HuH-7 (cell line): ENCODE measurements at places on chromosomes 12 and 14.

DNA sequence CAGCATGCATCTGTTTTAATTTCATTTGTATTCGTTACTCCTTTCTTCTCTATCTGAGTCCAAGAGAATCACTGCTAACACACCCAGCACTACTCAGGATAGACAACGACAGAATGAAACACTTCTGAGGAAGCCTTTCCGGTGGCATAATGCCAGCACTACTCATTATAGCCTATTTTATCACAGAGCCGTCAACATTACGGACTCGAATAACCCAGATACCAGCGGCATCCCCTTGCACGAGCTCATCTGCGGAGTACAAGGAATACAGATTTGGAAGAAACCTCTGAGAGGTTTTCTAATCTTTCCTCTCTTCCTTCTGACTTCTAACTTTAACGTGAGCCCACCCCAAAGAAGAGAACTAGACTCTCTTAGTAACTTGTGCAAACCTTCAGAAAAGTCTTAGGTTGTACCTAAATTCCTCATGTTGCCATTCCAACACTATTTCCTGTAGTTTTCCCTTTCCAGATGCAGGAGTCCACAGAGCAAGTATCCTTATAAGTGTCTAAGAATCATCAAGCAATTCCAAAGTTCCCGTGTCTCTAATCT is 248.1 kb downstream of the APAF1 start:
- DNase-seq = no peak

DNA sequence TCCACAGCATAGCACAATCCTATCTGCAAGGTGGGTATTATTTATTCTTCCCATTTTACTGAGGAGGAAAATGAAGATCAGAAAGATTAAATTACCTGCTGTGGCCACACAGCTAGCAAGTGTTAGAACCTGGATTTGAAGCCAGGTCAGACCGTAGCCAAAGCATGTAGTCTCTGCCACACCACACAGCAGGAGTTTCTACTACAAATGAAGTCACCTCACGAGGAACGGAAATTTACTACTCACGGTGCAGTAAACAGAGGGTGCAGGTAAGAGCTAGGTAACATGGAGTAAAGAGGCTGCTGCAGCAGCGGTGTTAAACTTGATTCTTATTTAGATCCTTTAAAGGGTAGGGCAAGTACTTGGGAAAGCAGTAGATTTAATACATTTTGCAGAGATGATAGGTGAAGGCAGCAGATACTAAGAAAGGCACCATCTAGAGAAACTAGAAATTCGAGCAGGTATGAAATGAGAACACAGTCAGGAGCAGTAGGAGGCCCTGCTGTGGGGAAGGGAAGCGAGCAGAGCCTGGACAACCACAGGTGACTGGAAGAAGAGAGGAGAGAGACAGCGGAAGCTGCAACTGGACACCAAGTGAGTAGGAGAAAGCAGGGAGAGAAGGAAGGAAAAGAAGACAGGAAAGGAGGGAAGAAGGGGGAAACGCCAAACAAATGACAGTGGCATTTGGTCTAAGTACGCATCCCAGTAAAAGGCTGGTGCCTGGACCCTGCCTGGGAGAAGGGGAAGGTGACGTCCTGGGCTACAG is 21.5 kb downstream of the SPTB start:
- no peak for DNase-seq

- DNase-seq = no peak
Observed at GRCh38 chr12:124720004-124720680, 143.5 kb downstream of the SCARB1 start.

- peak; percentile 79 for DNase-seq
Observed at GRCh38 chr12:51823875-51824565, 24.5 kb downstream of the FIGNL2 start.

GRCh38 chr12:51390457-51390856 is 749 bp downstream of the GALNT6 start:
- DNase-seq = no peak

GRCh38 chr12:130945786-130946492 is 7.8 kb upstream of the ADGRD1 start:
- DNase-seq = no peak

DNA sequence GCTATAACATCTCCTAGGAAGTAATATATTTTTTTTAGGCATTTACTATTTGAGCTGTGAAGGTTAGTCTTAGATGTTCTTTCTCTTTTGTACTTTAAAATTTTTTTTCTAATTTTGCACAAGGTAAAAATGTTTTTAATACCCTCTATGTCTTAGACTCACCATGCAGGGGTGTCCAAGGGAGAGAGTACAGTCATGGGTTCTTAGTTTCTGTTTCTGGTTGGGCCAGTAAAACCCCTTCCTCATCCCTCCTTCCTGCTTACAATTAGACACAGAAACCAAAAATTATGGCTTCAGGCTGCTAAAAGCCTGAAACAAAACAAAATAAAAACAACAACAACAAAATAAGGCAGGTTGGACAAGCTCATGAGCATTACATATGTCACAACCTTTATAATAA is 193.0 kb downstream of the SYT1 start:
- DNase-seq = no peak

DNA sequence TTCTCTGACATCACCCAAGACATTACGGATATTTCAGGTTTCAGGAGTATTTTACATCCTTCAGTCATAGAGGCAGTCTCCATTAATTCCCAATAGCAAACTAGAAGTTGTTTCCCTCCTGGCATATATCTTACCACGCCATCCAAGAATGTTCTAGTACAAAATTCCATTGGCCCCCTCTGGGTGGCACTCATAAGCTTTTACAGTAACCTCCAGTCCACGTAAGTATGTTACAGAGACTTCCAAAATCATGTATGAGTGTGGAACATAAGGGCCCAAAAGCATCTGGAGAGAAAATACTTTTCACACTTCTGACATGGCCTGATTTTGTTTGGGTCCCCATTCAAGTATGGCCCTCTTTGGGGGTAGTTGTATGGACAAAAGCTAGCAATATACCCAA is 58.1 kb upstream of the DHRS4 start:
- no peak for DNase-seq

DNA sequence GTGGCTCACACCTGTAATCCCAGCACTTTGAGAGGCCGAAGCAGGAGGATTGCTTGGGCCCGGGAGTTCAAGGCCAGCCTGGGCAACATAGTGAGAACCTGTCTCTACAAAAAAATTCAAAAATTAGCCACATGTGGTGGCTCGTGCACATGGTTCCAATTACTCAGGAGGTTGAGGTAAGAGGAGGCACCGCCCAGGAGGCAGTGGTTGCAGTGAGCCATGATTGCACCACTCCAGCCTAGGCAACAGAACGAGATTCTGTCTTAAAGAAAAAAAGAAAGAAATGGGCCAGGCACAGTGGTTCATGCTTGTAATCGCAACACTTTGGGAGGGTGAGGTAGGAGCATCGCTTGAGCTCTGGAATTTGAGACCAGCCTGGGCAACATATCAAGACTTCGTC is 33.5 kb downstream of the MAP1LC3B2 start:
- DNase-seq = no peak

DNA sequence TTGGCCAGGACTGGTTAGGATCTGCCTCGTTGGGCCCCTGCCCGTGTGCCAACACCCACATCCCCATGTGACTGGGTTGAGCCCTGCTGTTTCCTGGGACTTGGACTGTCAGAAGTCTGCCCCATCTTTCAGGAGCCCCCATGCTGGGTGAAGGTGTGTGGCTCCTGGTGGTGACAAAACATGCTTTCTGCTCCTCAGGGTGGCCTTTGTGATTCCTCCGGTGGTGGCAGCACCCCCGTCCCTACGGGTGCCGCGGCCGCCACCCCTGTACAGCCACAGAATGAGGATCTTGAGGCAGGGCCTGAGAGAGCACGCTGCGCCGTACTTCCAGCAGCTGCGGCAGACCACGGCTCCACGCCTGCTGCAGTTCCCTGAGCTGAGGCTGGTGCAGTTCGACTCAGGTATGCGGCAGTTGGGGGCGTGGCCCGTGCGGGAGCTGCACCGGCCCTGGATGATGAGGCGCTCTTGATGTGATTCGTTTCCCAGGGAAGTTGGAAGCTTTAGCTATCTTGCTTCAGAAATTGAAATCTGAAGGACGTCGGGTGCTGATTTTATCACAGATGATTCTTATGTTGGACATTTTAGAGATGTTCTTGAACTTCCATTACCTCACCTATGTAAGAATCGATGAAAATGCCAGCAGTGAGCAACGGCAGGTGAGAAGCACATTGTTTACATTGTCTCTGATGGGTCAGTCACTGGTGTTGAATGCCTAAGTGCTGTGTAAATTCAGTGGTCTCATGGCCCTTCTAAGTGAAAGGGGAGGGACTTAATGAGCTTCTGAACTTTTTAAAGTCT is 80.0 kb downstream of the EP400 start:
- no peak for DNase-seq

GRCh38 chr12:38761636-38762342 is 143.6 kb downstream of the CPNE8 start:
- DNase-seq = no peak

DNA sequence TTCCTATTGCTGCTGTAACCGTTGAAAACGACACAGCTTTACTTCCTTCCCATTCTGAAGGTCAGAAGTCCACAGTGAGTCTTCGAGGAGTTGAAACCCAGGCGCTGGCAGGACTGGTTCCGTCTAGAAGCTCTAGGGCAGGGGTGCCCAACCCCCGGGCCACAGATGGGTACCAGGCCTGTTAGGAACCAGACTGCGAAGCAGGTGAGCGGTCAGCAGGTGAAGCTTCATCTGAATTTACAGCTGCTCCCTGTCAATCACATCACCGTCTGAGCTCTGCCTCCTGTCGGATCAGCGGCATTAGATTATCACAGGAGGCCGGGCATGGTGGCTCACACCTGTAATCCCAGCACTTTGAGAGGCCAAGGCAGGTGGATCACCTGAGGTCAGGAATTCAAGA is 12.6 kb upstream of the SFSWAP start:
- DNase-seq = no peak
